ENCODE measurements at places on chromosomes 3 and 15. TPM values are rescaled to one million over a fixed set of nuclear protein-coding genes. Genes with fewer than 3 reads are reported as not detected.

Gene PRSS50
- total RNA-seq, result not detected

Gene CD86
- total RNA-seq, result not detected

Gene PARP15
- 0.17 TPM for total RNA-seq

Gene ACAD11
- total RNA-seq, result 51.5 TPM

Gene RTP3
- total RNA-seq, result not detected

Gene SH2D7
- total RNA-seq, result not detected

Gene FBLN2
- total RNA-seq, result 621 TPM

Gene CHRNA3
- total RNA-seq, result under 0.01 TPM

Gene ZNF80
- not detected for total RNA-seq

Gene SLC22A14
- under 0.01 TPM for total RNA-seq

Gene FAM3D
- total RNA-seq, result not detected

Gene KLHDC8B
- 67.5 TPM for total RNA-seq

Gene CAND2
- total RNA-seq, result 5.0 TPM

Gene MST1R
- 0.86 TPM for total RNA-seq

Gene GOLGA8S
- under 0.01 TPM for total RNA-seq

Gene CYP8B1
- total RNA-seq, result not detected

Gene TJP1
- total RNA-seq, result 37.8 TPM
